ENCODE measurements at places on chromosomes 3 and 15.

DNA sequence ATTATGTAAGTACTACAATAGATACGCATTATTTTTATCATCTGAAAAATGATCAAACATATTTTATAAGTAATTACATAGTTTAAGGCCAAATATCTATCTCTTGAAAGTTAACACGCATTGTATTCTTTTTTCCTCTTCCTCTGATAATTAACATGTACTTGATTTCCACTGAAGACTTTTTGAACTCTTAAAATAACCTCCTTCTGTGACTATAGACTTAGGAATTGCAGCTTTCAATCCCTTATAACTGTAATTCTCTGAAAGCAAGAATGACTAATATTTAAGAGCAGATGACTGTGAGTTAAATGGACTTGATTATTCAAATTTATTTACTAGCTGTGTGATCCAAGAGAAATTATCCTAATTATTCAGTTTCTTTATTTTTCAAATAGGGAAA, 730.6 kb upstream of the NECTIN3 start:
- H3K27ac ChIP-seq: no peak overlapping the region
- no peaks in the 10 kb centered on the region for H3K27me3 ChIP-seq
- H3K36me3 ChIP-seq: no peaks in the 10 kb centered on the region
- peaks cover 12% of the 10 kb centered on the region for H3K4me1 ChIP-seq
- no peak overlapping the region for H3K4me3 ChIP-seq

DNA sequence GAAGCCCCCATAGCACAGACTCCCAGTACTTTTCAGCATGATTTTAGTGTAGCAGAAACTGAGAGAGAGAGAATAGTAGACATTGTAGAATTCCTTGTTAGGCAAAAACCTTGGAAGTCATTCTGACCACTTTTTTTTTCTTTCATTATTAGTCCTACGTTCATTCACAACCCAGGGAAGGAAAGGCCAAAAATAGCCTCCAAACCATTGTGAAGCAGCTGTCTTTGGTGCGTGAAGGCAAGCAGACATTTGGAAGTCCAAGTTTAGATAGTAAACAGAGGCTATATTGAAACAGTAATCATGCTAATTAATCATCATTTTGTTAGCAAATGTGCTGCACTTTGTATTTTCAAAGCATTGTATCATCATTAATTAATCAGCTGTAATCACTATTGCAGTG, 34.5 kb downstream of the CCDC54 start:
- H3K27ac ChIP-seq: no peak overlapping the region
- H3K4me3 ChIP-seq: no peak overlapping the region
- DNase-seq: no peak
- H3K36me3 ChIP-seq: no peaks in the 10 kb centered on the region

DNA sequence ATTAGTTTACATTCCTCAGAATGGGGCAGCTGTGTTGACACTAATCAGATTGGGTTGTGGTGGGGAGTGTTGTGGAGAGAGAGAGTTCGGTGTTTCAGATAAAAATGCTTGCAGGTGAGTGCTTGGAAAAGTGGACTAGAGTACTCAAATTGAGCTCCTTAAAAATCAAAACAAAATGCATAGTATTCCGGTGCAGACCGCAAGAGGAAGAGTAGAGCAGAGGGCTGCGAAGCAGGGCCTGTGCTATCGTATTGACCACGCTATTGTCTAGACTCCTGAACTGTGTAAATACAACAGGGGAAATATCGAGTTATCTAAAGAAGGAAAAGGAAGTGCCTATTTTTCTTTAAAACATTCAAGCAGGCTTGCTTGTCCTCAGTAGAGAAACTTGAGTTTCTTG, 159.5 kb downstream of the TP63 start:
- DNase-seq: no peak
- H3K27me3 ChIP-seq: no peaks in the 10 kb centered on the region
- H3K27ac ChIP-seq: no peak overlapping the region
- no peaks in the 10 kb centered on the region for H3K4me1 ChIP-seq

DNA sequence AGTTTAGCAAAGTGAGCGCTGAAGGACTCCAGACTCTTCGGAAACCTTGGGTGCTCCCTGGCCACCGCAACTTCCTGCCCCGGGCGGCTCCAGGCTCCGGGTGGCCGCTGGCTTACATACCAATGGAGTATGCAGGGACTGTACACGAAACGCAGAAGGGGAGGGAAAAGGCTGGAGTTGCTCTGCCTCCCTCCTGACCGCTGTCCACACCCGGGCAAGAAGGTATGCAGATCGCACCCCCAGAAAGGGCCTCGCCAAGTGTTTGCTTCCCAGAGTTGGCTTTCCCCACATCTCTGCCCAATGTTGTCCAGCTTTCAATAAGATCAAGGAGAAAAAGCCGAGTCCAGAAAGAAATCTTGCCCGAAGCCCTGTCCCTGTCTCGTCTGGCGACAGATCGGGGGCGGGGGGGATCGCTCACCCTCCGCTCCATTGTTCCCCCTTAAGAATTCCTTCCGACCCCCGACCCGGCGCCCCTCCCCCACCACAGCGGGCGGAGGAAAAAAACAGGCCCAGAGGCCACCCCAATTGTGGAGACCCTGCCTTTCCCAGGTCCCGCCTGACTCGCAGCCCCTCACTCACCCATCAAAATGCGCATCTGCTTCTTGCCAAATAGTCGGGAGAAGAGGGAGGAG, 533 bp downstream of the ARF4 start:
- H3K27me3 ChIP-seq: no peaks in the 10 kb centered on the region
- peaks cover 15% of the 10 kb centered on the region for H3K36me3 ChIP-seq
- H3K27ac ChIP-seq: peak overlapping the region; percentile 100
- peaks cover 34% of the 10 kb centered on the region for H3K4me1 ChIP-seq
- peak; percentile 83 for DNase-seq
- peak overlapping the region; percentile 99 for H3K4me3 ChIP-seq

DNA sequence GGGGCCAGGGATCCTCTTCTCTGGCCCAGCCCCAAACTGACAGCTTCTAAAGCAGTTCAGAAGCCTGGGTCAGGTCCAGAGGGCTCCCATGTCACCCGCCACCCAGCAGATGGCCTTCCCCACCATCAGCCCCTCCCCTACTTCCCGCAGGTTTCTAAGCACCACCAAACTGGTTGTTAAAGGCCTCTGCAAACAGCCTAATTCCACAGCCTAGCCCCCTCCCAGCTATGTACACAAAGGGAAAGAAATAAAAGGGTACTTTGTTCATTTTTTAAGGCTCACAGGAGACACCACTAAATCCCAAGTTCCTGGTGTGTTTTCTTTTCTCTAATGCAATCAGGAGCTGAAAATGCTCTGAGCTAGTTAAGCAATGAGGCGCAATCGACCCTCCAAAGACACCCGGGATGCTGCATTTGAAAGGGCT, 30.6 kb downstream of the PLCH1 start:
- H3K27me3 ChIP-seq: no peaks in the 10 kb centered on the region
- DNase-seq: no peak
- H3K4me1 ChIP-seq: no peaks in the 10 kb centered on the region
- H3K27ac ChIP-seq: no peak overlapping the region

- no peaks in the 10 kb centered on the region for H3K27me3 ChIP-seq
- no peak overlapping the region for H3K4me3 ChIP-seq
- H3K36me3 ChIP-seq: peaks cover 4% of the 10 kb centered on the region
Measured at GRCh38 chr3:158733656-158734055, 1.4 kb upstream of the RARRES1 start.

DNA sequence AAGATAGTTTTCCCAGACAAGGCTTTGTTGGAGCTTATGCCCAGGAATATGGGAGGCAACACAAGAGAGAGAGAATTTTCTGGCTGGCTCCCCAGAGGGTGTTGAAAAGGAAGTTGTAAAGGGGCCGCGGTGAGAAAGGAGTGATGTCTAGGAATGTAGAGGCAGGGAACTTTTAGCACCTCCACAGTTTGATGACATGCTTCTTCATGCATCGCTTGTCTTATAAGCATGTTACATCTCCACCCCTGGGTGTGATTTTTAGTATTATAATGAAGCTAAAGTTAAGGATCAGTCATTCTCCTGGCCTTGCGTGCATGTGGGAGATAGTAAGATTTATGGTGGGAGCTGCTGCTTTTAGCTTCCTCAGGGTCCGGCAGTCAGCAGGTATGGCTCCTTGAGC, 32.8 kb upstream of the TF start:
- H3K4me3 ChIP-seq: no peak overlapping the region
- H3K36me3 ChIP-seq: no peaks in the 10 kb centered on the region
- H3K27ac ChIP-seq: no peak overlapping the region

- H3K27me3 ChIP-seq: no peaks in the 10 kb centered on the region
- no peaks in the 10 kb centered on the region for H3K4me1 ChIP-seq
- DNase-seq: peak; percentile 19
- no peak overlapping the region for H3K27ac ChIP-seq
- no peaks in the 10 kb centered on the region for H3K36me3 ChIP-seq
Measured at GRCh38 chr3:114928989-114929640, 218.0 kb downstream of the ZBTB20 start.

GRCh38 chr3:55668359-55668758, 181.3 kb upstream of the WNT5A start:
- H3K27ac ChIP-seq: no peak overlapping the region
- no peak for DNase-seq
- no peak overlapping the region for H3K4me3 ChIP-seq
- no peaks in the 10 kb centered on the region for H3K27me3 ChIP-seq
- H3K4me1 ChIP-seq: peaks cover 10% of the 10 kb centered on the region
- no peaks in the 10 kb centered on the region for H3K36me3 ChIP-seq

DNA sequence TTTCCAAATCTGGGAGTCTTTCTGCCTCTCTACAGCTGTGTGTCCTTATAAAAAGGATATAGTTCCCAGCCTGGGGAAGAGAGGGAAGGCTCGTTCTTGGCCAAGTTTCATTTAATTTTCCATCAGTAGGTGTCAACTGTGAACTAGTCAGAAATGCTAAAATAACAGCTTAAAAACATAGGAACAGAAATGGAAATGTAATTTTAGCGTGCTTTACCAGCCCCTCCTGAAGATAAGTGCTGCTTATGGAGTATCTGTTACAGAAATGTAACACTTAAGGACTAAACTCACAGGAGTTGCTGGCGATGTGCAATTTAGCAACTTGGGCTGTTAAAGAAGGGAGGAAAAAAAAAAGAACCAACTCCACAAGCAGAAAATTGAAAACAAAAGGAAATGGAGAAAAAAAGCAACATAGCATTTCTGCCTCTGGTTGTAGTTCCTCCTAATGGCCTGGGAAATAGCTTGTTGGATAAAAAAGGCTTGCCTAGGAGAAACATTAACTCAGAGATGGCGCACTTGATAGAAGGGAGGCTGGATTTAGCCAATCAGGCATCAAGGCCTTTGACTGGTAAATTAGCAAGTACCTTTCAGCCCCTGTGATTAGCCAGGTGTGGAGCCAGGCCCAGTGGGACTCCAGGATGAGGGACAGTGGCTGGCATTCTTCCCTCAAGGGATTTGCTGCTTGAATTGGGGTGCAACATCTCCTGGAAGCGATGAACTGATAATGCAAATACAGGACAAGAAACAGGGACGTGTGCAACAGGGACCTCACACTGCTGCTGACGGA, 84.3 kb downstream of the RPLP1 start:
- DNase-seq: no peak
- peaks cover 17% of the 10 kb centered on the region for H3K27me3 ChIP-seq
- no peak overlapping the region for H3K27ac ChIP-seq
- no peak overlapping the region for H3K4me3 ChIP-seq
- H3K36me3 ChIP-seq: no peaks in the 10 kb centered on the region

All from osteoblast (primary cell).